ENCODE measurements at places on chromosomes 11 and 22.

DNA sequence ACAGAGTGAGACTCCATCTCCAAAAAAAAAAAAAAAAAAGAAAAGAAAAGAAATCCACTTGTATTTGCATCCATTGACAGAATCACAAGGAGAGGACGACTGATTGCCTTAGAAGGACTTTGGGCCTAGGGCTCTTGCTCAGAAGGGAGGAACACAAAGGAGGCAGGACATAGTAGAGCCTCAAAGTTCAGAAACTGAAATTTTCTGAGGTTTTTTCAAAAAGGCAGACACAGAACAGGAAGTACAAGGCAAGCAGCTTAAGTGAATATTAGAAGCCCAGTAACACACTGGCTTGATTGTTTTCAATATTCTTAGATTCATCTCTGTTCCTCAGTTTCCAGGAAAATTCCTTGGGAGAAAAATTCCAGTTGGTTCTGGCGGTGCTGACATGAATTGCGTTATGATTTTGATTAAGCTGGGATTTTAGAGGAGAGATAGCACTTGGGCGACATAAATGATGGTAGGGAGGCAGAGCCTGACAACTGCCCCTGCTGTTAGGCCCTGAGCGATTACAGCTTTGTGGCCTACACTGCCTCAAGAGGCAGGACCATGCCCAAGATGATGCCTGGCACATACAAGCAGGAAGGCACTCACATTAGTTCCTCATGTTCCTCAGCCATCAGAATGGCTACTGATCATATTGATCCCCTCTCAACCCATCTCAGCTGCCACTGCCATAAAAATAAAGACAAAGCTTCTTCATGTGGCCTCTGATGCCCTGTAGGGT lies 15.3 kb downstream of the CLPB start:
- DNase-seq, result no peak

DNA sequence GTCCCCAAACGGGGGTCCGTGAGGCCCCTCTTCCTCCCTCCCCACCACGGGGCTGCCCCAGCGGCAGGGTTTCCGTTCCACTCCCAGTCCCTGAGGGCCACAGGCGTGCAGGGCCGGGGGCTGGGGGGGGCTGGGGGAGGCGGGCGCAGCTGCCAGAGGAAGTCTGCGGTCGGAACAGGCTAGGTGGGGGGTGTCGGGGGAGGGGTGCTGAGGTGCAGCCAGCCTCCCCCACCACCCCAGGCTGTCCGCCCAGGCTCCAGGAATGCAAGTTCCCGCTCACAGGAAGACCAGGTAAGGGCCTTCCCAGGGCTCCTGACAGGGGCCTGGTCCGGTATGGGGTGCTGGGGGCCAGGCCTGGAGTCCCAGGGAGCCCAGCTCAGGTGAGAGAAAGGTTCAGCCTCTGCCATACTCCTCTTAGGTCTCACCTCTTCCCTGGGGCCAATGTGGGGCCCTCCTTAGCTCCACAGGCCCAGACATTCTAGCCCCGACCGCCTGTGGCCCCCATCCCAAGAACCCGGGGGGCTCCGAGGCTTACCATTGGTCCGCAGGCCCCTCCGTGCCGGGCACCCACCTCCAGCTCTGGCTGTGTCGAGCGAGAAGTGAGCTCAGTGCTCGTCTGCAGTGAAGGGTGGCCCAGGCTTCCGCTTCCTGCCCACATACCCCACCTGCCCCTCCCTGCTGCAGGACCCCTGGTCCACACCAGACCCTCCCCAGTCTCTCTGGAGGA lies at the start of gene PTPRCAP:
PTPRCAP (minus strand) TSS at position 601 of the 727 bp plus-strand sequence; CDS start at position 538, 63 bp downstream.
- peak; percentile 91 for DNase-seq

DNA sequence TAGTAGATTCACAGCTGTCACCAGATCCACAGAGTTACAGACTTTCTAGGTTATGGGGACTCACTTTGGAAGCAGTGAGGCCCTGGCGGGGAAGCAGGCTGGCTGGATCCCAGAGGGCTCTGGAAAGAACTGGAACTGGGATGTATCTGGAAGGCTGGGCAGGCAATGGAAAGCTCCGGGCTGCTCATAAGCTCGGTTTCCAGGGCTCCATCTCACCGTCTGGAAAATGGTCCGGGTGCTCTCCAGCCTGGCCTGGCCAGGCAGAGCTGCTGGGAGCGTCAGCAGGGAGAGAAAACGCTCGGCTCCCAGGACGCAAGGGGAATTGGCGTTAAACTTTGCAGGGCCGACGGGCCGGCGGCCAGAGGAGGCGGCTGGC lies 335 bp upstream of the SEZ6L start:
- DNase-seq, result no peak

DNA sequence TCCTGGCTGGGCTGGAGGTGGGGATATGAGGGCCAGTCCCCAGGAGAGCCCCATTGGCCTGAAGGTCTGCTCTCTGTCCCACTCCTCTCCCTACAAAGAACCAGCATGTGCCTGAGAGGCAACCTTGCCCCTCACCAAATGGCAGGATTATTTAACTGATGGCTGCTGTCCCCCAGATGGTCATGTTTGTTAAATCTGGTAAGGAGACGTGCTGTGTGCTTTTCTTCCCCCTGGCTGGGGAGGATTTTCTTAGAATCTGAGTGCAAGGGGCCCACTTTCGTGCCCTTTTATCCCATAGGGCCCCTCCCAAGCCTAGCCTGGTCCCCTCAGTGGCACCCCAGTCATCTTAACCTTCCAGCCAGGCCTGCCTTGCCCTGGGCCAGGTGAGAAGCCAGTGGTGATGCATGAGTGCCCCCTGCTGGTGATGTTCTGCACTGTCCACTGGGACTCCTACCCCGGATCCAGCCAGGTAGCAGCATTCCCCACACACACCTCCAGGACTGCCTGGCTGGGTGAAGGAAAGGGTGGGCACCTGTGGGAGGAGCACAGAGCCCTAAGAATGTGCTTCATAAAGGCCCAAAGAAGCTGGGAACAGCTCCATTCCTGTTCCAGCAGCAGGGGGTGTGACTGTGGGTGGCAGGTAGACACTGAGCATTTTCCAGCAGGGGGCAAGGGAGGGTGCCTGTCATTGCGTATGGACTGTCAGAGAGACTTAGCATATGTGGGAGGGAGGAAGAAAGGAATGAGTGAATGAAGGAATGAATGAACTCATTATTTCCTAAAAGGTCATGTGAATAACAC lies 28.9 kb downstream of the MFNG start:
- DNase-seq, result peak; percentile 93

- DNase-seq, result no peak
Measured at GRCh38 chr11:32821917-32822560, 7.7 kb upstream of the PRRG4 start.

GRCh38 chr11:74493791-74494630 lies 487 bp upstream of the LIPT2 start:
- DNase-seq, result no peak

DNA sequence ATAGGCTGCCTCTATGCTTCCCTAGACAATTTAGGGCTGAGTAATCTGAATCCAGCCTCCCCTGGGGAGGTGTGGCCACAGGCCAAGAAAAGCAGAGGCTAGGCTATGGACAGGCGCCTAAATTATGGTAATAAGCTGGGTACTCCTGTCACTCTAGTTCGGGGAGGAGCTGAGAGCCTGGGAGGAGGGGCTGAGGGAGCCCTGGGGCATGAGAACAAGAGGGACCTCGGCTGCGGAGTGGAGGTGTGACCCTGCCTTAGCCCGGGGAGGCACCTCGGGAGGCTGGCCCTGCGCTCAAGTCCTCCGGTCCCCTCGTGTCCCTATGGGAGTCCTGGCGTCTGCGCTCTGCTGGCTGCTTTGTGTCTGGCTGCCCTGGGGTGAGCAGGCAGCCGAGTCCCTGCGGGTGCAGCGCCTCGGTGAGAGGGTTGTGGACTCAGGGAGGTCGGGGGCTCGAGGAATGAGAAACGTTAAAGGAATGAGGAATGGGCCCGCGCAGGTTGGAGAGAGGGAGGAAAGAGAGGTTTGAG lies at the start of gene OTOG:
OTOG (plus strand) TSS at position 209 of the 527 bp plus-strand sequence; CDS start at position 323, 114 bp downstream.
- no peak for DNase-seq

DNA sequence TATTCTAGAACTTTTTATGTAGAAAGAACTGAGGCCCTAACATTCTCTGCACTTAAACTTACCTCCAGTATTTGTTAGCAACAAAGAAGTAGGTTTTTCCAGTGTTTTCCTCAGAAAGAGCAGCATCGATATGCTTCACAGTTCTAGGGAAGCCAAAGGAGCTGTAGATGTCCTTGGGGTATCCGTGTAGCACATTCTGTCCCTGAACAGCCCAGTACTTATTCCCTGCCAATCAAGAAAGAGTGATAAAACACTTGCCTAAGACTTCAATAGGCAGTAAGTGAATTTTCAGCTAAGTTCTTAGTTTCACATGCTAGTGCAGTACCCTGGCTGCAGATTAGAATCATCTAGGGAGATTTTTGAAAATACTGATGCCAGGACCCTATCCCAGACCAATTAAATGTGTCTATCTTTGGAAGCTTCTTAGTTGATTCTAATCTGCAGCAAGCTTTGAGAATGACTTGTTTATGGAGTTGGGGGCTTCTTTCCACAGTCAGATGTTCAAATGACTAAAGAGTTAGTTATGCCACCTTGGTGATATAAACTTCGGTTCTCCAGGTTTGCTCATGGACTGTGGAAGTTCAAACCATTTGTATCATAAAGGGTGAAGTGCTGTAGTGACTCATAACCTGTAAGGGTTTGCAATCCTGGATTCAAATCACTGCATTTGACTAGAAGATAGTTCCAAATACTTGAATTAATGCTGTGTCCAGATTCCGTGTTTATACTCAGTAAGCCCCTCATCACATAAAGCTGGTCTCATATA lies 6.5 kb downstream of the MMP1 start:
- DNase-seq, result no peak
